ENCODE measurements at places on chromosomes 3 and 15.

DNA sequence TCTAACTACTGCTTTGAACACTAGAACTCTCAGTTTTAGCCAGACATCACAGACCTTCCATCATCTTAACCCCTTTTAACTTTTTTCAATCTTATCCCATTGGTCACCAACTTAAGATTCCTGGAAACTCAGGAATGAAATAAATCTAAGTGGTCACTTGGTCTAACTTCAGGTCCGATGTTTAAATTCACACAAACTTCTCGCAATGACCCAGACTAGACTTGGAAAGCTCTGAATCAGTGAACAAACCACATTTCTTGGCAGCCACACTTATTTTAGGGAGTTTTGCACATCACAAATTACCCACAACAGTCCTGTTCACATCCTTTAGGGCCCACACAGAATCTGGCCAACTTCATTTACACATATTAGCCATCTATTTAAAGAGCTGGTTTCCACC, 118.9 kb downstream of the MAGI1 start:
- DNase-seq: no peak

DNA sequence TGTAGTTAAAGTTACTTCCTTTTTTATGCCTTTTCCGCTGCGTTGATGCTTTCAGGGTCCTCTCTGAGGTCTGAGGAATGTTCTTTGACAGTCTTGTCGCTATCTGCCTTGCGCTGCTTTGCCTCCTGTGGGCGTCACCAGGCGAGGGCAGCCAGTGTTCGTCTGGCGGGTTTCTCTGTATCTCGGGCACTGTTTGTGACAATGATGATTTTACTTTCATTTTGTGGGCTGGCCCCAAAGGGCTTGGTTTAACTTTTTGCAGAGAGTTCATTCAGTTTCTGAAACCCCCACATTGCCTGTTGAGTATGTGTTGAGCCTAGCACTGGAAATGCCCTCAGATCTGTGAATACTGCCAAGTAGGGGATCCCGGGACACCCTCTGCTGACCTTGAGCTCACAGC, 24.6 kb upstream of the SACM1L start:
- no peak for DNase-seq

DNA sequence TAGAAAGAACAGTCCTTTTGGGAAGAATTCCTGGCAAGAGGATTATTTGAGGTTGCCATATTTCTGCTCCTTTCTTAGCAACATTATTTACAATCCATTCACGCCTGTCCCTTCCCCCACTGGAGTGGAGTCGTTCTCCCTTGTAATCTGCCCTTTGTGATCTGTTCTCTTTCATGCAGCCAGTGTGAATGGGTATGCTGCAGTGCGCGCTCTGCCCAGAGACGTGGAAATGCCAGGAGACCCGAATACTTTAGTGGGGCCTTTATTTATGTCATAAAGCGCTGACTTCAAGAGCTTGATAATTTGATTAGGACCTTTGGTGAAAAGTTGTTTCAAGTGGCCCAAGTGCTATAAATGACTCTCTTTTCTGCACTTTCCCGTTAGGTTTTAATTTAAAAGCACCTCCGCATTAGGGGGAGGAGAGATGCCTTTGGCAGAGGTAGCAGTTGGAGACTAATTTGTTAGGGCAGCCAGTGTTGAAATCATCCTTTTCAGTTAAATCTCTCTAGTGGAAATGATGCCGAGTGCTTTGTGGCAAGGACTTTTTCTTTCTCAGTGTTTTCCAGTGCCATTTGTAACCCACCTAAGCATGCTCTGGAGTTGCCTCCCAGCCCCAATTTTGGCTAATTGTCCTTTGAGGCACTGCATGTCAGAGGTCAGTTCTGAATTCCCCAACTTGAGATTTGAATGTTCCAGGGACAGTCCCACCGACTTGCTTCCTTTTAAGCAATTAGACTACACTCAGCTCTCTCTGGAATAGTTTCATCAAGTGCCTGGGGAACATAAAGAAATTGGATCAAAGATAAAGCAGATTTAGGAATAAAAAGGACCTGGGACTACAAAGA, 52.4 kb downstream of the PSMD6 start:
- DNase-seq: no peak

- DNase-seq: no peak
Observed at GRCh38 chr15:58547628-58548307, 116.0 kb downstream of the LIPC start.

DNA sequence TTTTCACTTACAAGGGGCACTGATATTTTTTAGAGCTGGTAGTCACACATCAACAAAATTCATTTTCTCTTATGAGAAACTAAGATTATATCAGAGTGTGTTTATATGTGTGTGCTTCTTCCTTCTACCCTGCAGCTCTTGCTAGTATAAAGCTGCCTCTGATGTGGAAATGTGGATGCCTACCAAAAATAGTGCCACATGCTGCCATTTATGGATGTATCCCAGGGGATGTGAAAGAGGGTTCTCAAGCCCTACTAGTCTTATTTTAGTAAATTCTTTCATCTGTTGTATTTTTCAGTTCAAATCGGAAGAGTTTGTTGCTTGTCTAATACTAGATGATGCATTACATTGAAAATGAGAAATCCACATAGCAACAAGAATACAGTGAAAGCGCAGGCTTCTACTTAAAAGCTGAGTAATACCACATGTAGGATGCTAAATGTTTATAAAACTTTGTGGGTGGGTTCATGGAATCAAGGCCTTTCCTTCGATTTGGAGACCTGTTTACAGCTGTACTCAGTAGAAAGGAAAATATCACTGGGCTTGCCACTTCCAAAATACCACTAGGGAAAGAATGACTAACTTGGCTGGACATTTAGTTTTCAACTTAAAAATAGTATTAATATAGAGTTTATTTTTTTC, 399.2 kb downstream of the EPHA3 start:
- DNase-seq: no peak

GRCh38 chr3:59580499-59580898, 530.7 kb upstream of the CFAP20DC start:
- no peak for DNase-seq

DNA sequence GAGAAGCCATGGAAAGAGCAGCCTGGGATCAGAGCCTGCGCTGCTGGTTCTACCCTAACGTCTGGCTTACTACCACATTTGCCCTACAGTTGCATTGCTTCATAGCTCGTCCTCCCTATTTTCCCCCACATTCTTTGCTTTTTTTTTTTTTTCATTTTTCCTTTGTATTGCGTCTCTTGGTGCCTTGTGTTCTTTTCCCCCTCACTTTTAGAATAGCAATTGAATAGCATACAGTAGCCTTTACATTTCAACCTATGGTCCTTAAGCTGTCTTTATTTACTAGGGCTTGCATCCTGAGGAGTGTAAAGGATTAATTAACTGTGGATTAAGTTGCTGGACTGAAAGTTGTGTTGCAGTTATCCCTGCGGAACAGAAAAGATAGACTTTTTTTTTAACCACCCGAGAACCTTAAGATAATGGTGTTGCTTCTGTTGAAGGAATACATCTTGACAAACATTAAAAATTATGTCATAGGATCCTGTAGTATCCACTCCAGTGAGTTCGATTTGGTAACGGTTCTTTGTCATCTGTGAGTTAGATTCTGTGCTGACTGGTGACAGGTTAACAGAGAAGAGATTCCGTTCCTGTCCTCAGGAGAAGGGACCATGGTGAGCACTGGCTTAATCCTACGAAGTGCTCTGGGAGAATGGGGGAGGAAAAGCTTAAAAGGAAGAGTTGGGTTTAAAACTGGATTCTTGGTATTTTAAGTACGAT, 417.4 kb upstream of the NAALADL2 start:
- peak; percentile 6 for DNase-seq

DNA sequence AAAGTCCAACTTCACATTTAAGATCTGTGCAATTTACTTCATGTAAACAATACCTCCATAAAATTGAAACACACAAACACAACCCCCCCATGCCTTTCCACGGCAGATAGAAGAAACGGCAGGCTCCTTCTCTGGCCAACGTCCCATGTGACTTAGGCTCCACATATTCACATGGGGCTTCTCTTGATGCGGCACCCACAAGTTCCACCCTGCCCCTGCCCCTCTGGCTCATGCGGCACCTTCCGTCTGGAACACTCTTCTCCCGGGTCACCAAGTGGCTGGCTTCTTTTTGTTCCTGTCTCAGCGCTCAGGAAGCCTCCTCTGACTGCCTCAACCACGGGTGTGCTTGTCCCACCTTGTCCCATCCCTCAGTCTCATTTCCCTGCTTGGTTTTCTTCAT, 25.6 kb downstream of the STIMATE start:
- DNase-seq: no peak

DNA sequence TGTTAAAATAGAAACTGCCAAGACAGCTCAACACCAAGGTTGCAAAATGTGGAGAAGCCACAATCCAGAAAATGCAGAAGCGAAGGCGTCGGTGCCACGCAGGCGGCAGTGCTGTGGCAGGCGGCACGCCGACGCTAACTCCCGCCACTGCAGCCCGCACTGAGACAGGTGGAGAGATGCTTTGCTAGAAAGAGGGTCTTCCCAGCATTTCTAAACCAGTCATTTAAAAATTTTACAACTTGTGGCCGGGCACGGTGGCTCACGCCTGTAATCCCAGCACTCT, 23.2 kb downstream of the CYFIP1 start:
- DNase-seq: no peak

DNA sequence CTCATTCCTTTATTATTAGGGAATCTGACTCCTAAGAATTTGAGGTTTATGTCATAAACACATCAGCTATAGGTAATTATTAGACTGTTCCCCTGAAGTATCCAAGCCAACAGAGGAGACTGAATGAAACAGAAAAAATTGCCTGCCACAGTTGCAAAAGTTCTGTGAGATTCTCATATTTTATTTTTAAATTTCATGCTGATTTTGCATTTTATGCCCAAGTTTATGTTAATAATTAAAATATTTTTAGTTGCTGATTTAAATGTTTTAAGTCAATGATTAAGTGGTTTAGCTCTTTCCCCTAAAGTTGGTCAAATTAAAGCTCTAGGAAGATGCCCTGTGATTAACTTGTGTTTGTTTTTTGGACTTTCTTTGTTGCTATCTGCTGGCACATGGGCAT, 10.2 kb downstream of the SENP8 start:
- DNase-seq: no peak

DNA sequence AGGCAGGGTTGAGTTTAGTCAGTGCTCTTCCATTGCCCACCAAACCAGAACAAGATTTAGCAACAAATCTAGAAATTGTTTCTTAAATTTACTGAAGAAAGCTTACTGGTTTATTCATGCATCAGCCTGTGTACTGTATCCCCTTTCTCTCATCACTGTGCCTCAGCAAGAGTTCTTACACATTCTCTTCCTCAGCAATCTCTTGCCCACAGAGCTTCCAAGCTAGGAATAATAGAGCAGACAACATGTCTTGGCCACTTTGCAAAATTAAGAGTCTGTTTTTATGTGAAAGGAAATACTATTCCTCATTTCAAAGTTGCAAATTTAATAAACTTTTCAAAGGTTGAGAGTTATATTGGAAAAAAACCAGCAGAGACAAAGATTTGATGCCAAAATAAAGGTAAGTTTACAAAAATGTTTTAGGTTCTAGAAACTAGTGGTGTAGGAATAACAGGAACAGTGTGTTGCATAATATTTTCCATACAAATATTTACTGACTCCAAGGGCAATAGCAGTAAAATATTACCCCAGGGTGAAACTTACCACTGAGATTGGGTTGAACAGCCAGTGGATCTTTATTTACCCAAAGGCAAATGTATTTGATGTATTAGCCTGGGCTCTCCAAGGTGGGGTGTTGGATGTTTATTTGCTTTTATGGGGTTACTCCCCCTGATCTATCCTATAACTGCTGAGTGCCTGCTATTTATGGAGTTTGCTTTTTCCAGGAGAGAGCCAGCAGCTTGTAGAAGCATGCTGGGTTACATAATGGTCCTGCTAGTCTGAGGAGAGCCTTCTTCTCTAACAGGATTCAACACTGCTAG, 276.7 kb downstream of the ADAMTSL3 start:
- DNase-seq: no peak

- no peak for DNase-seq
Observed at GRCh38 chr3:142853270-142854168, 35.4 kb downstream of the PCOLCE2 start.

- no peak for DNase-seq
Observed at GRCh38 chr3:17945018-17945798, 202.8 kb upstream of the TBC1D5 start.

GRCh38 chr15:100980410-100981046, 61.4 kb downstream of the LRRK1 start:
- DNase-seq: no peak

GRCh38 chr3:28328188-28329151, 20.1 kb upstream of the ZCWPW2 start:
- no peak for DNase-seq

- DNase-seq: no peak
Observed at GRCh38 chr15:98439523-98439942, 208.8 kb upstream of the IGF1R start.

DNA sequence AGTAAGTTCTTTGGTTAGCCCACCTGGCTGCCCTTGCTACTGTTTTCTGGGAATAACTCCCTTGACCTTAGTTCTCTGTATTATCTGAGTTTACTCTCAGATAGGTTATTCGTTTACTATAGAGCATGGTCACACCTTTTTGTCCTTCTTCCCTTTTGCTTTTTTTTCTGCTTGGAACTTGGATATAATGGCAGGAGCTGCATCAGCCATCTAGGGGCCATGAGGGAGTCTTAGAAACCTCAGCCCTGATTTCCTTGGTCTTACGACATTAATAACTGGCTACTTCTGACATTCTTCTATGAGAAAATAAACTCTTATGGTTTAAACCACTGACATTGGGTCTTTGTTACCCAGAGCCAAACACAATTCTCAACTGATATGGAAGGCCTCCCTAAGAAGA, 3.4 kb upstream of the SLC51B start:
- no peak for DNase-seq

DNA sequence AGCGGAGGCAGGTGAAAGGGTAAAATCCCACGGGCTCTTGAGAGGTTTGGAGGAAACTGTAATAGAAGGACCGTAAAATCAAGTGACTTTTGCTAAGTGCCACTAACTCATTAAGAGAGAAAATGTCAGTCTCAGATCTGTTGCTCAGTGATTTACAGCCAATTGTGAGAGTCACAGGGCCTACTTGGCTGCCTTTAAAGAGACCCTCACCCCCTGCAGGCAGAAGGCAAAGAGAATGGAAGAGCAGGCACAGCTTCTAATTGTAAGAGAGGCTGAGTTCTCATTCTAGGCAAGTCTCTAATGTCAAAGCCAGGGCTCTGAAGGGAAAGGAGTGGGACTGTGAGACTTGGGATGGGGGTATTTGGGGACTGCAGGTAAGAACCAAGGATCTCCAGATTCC, 9.3 kb upstream of the SYNM start:
- no peak for DNase-seq

- DNase-seq: no peak
Observed at GRCh38 chr15:51677021-51677420, 4.3 kb upstream of the SCG3 start.
